ENCODE measurements at places on chromosomes 2 and 18. TPM values are rescaled to one million over a fixed set of nuclear protein-coding genes. Genes with fewer than 3 reads are reported as not detected.

GRCh38 chr2:30425326-30425725 lies 21.7 kb upstream of the LCLAT1 start:
- DNase-seq = no peak
- no peak overlapping the region for H3K4me3 ChIP-seq
- no peak overlapping the region for H3K27ac ChIP-seq

DNA sequence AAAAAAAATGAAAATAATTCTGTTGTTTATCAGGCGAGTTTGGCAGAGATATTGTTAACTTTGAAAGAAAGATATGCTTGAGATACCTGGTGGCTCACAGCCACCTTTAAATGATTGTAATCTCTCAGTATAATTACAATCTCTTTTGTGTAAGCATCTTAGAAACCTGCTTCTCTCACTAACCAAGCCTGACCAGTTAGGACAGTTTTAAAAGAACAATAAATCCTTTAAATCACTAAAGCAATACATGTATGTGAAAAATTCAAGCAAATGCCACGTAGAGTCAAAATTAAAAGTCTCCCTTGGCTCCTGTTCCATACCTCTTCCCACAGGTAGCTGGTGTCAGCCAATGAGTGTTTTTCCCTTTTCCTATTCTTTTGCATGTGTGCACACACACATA lies 15.7 kb upstream of the SGPP2 start:
- H3K4me1 ChIP-seq = no peaks in the 10 kb centered on the region
- no peak overlapping the region for H3K27ac ChIP-seq
- no peak for DNase-seq
- no peak overlapping the region for H3K4me3 ChIP-seq

DNA sequence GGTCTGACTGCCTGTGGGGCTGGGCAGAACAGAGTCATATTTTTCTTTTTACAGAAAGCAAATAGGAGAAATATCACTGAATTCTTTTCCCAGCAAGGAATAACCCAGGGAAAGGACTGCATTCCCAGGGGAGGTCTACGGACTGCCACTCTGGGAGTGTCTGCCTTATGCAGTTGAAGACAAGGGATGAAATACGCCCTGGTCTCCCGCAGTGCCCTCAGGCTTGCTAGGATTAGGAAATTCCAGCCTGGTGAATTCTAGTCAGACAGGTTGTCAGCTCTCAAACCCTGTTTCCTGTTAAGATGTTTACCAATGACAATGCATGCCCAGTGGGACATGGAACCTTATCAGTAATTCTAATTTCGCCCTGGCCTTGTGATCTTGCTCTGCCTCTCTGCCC lies 30.3 kb upstream of the PDK1 start:
- no peak overlapping the region for H3K4me3 ChIP-seq
- no peaks in the 10 kb centered on the region for H3K36me3 ChIP-seq
- no peak for DNase-seq
- H3K4me1 ChIP-seq = no peaks in the 10 kb centered on the region

GRCh38 chr18:32310774-32311173 lies 120.9 kb downstream of the MEP1B start:
- DNase-seq = no peak
- H3K27me3 ChIP-seq = no peaks in the 10 kb centered on the region
- peaks cover 5% of the 10 kb centered on the region for H3K36me3 ChIP-seq

Gene ACVR2A
- total RNA-seq = 11.9 TPM

GRCh38 chr2:85017411-85018048 lies 46.6 kb downstream of the KCMF1 start:
- H3K27ac ChIP-seq = no peak overlapping the region
- no peak overlapping the region for H3K4me3 ChIP-seq
- no peaks in the 10 kb centered on the region for H3K27me3 ChIP-seq
- DNase-seq = no peak
- peaks cover 21% of the 10 kb centered on the region for H3K36me3 ChIP-seq

Gene ANXA4
- total RNA-seq = 82.9 TPM

GRCh38 chr18:68314403-68314802 lies 400.5 kb downstream of the TMX3 start:
- H3K27ac ChIP-seq = no peak overlapping the region
- no peak overlapping the region for H3K4me3 ChIP-seq
- H3K4me1 ChIP-seq = peaks cover 5% of the 10 kb centered on the region
- no peak for DNase-seq

- peak overlapping the region; percentile 14 for H3K4me3 ChIP-seq
- peaks cover 32% of the 10 kb centered on the region for H3K4me1 ChIP-seq
- peak; percentile 92 for DNase-seq
- no peaks in the 10 kb centered on the region for H3K27me3 ChIP-seq
- H3K27ac ChIP-seq = no peak overlapping the region
- H3K36me3 ChIP-seq = peaks cover 3% of the 10 kb centered on the region
Observed at GRCh38 chr2:10449838-10450691, 1.9 kb upstream of the ODC1 start.

Gene CIB4
- not detected for total RNA-seq

GRCh38 chr2:235238537-235238936 lies 255.3 kb upstream of the AGAP1 start:
- no peak overlapping the region for H3K4me3 ChIP-seq
- H3K36me3 ChIP-seq = no peaks in the 10 kb centered on the region
- H3K27me3 ChIP-seq = peaks cover 43% of the 10 kb centered on the region
- DNase-seq = peak; percentile 56

DNA sequence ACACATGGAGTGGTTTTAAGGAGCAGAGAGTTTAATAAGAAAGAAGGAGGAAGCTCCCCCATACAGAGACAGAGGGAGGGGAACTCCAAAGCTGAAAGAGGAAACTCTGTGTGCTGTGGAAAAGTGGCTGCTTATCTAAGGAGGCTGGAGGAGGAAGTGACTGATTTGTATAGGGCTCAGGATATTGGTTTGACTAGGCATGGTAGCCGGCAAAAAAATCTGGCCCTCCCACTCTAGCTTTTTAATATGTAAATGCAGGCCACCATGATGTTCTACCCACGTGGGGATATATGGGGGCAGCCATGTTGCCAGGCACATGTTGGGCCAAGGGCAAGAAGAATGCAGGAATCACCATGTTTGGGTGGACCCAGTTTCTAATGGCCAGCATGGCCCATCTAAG lies 64.3 kb downstream of the HNMT start:
- H3K4me1 ChIP-seq = peaks cover 5% of the 10 kb centered on the region
- no peaks in the 10 kb centered on the region for H3K27me3 ChIP-seq
- no peak overlapping the region for H3K27ac ChIP-seq
- no peaks in the 10 kb centered on the region for H3K36me3 ChIP-seq
- no peak overlapping the region for H3K4me3 ChIP-seq
- DNase-seq = no peak

DNA sequence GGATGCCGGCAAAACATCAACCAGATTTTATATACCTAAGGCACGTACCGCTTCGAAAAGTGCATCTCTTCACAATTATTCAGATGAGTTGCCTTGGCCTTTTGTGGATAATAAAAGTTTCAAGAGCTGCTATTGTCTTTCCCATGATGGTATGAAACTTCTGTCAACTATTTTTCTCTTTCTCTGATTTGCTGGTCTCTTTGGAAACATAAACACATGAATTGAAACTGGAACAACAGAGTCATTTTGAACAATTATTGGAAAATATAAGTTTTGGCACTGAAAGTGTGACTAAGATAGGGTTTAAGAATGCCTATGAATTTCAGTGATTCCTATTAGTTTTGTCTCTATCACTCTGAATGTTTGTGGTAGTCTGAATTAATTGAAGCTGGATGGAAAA lies 109.9 kb downstream of the DPP4 start:
- no peak overlapping the region for H3K4me3 ChIP-seq
- H3K4me1 ChIP-seq = no peaks in the 10 kb centered on the region
- no peak overlapping the region for H3K27ac ChIP-seq
- no peak for DNase-seq

Gene RTP5
- not detected for total RNA-seq

GRCh38 chr18:3044931-3045698 lies 32.2 kb upstream of the LPIN2 start:
- peaks cover 8% of the 10 kb centered on the region for H3K4me1 ChIP-seq
- H3K27ac ChIP-seq = no peak overlapping the region
- no peak overlapping the region for H3K4me3 ChIP-seq
- no peaks in the 10 kb centered on the region for H3K27me3 ChIP-seq

GRCh38 chr2:182447863-182448262 lies 21.0 kb upstream of the PDE1A start:
- no peak overlapping the region for H3K27ac ChIP-seq
- H3K4me1 ChIP-seq = peaks cover 7% of the 10 kb centered on the region
- DNase-seq = peak; percentile 25
- no peak overlapping the region for H3K4me3 ChIP-seq

GRCh38 chr2:187541086-187542085 lies 12.8 kb downstream of the TFPI start:
- H3K36me3 ChIP-seq = peaks cover 23% of the 10 kb centered on the region
- peak; percentile 94 for DNase-seq
- peak overlapping the region; percentile 42 for H3K4me3 ChIP-seq
- peak overlapping the region; percentile 94 for H3K27ac ChIP-seq

GRCh38 chr2:241038374-241039180 lies 40.2 kb downstream of the SNED1 start:
- no peaks in the 10 kb centered on the region for H3K4me1 ChIP-seq
- H3K27me3 ChIP-seq = no peaks in the 10 kb centered on the region
- no peak overlapping the region for H3K4me3 ChIP-seq
- no peak for DNase-seq
- no peak overlapping the region for H3K27ac ChIP-seq

GRCh38 chr18:6366776-6367175 lies 47.9 kb downstream of the L3MBTL4 start:
- DNase-seq = no peak
- no peak overlapping the region for H3K4me3 ChIP-seq
- H3K27me3 ChIP-seq = peaks cover 23% of the 10 kb centered on the region

- no peak within 1 kb of the TSS for H3K4me3 ChIP-seq
- peaks cover 62% of the 10 kb centered on the region for H3K27me3 ChIP-seq
- peaks cover 16% of the 10 kb centered on the region for H3K4me1 ChIP-seq
- no peak within 1 kb of the TSS for H3K27ac ChIP-seq
- no peak for DNase-seq
Observed at GRCh38 chr18:5895299-5895875, at the start of gene TMEM200C. TSS of gene TMEM200C (minus strand) at chr18:5895522. CDS start at chr18:5892063, 3,459 bp downstream.

- no peak overlapping the region for H3K27ac ChIP-seq
- no peak for DNase-seq
- no peaks in the 10 kb centered on the region for H3K27me3 ChIP-seq
- no peak overlapping the region for H3K4me3 ChIP-seq
- H3K36me3 ChIP-seq = no peaks in the 10 kb centered on the region
- no peaks in the 10 kb centered on the region for H3K4me1 ChIP-seq
Observed at GRCh38 chr2:204849892-204850291, 304.6 kb downstream of the PARD3B start.

GRCh38 chr18:13381944-13382365 lies 163.4 kb downstream of the LDLRAD4 start:
- DNase-seq = no peak
- H3K27ac ChIP-seq = no peak overlapping the region
- no peaks in the 10 kb centered on the region for H3K36me3 ChIP-seq
- H3K27me3 ChIP-seq = no peaks in the 10 kb centered on the region
- H3K4me1 ChIP-seq = no peaks in the 10 kb centered on the region

Gene GALR1
- not detected for total RNA-seq

DNA sequence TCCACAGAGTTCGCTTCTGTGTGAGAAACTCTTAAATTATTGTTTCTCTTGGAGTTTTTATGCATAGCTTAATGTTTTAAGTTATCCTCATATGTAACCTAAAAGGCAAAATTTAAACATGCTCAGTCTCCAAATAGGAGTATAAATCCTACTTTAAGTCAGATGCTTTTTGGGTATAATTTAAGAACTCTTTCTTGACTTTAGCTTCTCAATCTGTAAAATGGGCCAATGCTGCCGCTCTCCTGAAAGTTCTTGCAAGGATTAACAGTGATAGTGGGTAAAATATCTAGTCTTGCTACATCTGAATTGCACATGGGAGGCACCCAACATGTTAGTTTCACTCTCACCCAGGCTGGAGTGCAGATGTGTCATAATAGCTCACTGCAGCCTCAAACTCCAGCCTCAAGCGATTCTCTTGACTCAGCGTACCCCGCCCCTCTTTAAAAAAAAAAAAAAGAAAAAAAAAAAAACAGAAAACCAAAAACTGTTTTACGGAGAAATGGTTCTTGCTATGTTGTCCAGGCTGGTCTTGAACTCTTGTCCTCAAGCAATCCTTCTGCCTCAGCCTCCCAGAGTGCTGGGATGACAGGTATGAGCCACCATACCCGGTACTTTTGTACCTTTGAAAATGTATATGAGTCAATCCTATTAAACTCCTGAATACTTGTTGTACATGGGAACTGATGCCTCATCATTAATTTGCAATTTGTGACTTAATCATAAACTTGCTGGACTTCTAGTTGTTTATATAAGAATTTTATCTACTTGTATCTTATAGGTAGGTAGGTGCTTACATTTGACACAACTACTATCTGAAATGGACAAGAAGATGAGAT lies 1.8 kb downstream of the FBXO48 start:
- DNase-seq = peak; percentile 74
- no peaks in the 10 kb centered on the region for H3K27me3 ChIP-seq
- peaks cover 29% of the 10 kb centered on the region for H3K4me1 ChIP-seq
- peak overlapping the region; percentile 98 for H3K27ac ChIP-seq
- H3K4me3 ChIP-seq = peak overlapping the region; percentile 95
- peaks cover 10% of the 10 kb centered on the region for H3K36me3 ChIP-seq
